Lung (tissue), 17 donors: ENCODE measurements at places on chromosomes 4 and X. TPM values are rescaled to one million over a fixed set of nuclear protein-coding genes. Genes with fewer than 3 reads are reported as not detected.
A peak's percentile ranks its signal among the peaks of the same experiment; 100 is the strongest.

DNA sequence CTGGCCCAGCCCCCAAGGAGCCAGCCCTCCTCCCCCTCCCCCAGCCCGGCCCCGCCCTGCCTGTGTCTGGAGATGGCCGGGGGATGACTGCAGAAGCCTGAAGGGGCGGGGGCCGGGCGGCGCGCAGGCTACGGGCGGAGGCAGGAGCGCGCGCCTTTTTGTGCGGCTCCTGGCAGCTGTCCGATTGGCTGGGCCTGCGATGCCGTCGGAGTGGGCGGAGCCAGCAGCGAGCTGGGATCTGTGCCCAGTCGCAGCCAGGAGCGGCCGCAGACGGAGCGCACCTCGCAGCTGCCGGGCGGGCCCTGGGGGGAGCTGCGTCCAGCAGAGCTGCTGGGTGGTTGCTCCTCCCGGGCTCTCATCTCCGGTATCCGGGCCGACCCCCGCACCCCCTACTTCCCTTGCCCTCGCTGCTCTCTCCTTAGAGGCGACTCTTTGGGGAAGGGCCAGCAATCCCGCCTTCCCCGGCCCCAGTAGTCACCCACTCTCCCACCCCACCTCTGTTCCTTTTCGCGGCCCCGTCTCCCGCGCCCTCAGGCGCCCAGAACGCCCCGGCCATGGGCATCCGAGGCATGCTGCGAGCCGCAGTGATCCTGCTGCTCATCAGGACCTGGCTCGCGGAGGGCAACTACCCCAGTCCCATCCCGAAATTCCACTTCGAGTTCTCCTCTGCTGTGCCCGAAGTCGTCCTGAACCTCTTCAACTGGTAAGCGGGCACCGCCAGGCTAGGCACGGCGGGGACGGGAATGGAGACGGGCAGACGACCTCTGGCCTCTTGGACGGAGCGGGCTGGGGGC lies at the start of gene GABRQ:
Gene GABRQ, plus strand, starts transcription at position 247 of the 794 bp plus-strand sequence. Its CDS starts 308 bp downstream, at position 555.
- H3K36me3 ChIP-seq, result no peaks in the 10 kb centered on the region
- H3K27me3 ChIP-seq, result peaks cover 9% of the 10 kb centered on the region
- peak; percentile 81 for DNase-seq
- H3K4me3 ChIP-seq, result no peak within 1 kb of the TSS

The PDGFC gene
- total RNA-seq, result 56.0 TPM

GRCh38 chr4:17814140-17814539 lies 3.4 kb downstream of the NCAPG start:
- peaks cover 5% of the 10 kb centered on the region for H3K36me3 ChIP-seq
- no peak for DNase-seq
- H3K27ac ChIP-seq, result no peak overlapping the region
- no peaks in the 10 kb centered on the region for H3K27me3 ChIP-seq
- peaks cover 17% of the 10 kb centered on the region for H3K4me1 ChIP-seq

DNA sequence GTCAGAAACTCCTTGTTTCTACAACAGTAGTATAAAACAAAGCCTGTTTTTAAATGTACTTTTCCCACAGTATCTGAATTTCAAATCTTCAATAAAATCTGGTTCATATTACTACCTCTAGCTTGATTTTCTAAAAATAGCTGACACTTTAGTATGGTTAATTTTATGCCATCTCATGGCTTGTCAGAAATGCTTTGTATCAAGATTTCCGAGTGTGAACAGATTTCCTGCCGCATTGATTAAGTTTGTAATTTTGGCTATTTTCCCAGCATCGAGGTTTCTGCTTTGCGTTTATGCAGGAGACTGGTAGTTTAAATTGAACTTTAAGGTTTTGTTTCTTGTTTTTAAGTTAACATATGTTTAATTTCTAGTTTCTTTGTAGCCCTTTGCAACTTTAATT lies 44.2 kb downstream of the CLCN3 start:
- no peaks in the 10 kb centered on the region for H3K27me3 ChIP-seq
- H3K27ac ChIP-seq, result peak overlapping the region; percentile 60
- H3K4me1 ChIP-seq, result peaks cover 3% of the 10 kb centered on the region
- DNase-seq, result peak; percentile 56
- no peaks in the 10 kb centered on the region for H3K36me3 ChIP-seq
